ENCODE measurements at places on chromosomes 2 and 18. TPM values are rescaled to one million over a fixed set of nuclear protein-coding genes. Genes with fewer than 3 reads are reported as not detected.
A peak's percentile ranks its signal among the peaks of the same experiment; 100 is the strongest.

- no peak for DNase-seq
Observed at GRCh38 chr2:15115776-15116175, 445.4 kb downstream of the NBAS start.

DNA sequence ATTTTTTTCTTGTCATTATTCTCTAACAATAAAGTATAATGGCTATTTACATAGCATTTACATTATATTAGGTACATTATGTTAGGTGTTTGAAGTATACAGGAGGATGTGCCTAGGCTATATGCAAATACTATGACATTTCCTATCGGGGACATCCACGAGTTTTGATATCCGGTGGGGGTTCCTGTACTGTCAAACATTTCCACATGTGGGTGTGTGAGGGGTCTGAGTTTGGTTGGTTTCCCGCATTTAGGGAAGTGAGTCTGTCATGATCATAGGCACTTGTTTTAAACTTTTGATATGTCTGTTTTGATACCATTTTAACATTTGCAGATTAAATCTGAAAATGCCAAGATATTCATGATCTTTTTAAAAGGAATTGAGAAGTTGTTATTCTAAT, 76.0 kb downstream of the CEP192 start:
- DNase-seq = no peak

- DNase-seq = no peak
Observed at GRCh38 chr18:66838340-66838987, 234.6 kb upstream of the CDH19 start.

GRCh38 chr18:12478269-12479047, 70.7 kb downstream of the PRELID3A start:
- no peak for DNase-seq

GRCh38 chr18:79794846-79795245, 2.9 kb upstream of the KCNG2 start:
- DNase-seq = no peak

DNA sequence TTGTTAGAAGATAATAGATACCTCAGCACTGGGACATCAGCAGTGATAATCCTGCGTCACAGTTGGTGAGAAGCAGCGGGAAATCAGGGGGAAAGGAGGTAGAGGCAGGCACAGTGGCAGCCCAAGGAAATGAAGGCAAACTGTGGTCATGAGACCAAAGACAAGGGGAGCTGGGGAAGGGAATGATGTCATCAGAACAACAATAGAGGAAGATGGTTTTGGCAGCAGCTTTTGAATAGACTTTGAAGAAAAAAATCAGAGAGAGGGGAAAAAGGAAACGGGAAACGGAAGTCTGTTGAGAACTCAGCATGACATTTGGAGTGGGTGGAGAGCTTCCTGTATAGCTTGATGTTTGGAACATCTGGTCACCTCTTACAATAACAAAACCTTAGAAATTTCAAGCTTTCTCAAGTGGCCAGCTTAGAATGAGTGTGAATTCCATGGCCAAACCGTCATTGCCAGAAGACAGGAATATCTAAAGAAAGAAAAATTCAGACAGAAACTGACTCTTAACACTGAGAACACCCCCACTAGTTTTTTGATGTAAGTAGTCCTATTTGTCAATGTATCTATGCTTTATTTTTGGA, 18.4 kb upstream of the YES1 start:
- DNase-seq = no peak

- DNase-seq = no peak
Observed at GRCh38 chr18:39667905-39668304, 2102.3 kb upstream of the CELF4 start.

DNA sequence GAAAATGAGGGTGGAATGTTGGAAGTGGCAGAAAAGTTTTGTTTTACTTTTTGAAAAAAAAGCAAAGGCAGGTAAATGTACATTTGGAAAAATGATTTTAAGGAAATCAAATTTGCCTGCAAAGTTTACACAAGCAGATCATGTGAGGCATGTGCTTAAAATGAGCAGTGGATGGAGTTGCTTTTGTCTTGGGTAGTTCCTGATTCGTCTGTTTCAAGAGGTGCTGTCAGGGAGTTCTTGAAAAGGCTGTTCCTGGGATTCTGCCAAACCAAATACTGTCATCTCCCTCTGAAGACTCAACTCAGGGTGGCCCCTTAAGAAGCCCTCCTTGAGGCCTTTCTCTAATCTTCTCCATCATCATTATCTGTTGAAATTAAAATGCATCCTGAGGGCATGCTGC, 59.0 kb downstream of the TACR1 start:
- no peak for DNase-seq

DNA sequence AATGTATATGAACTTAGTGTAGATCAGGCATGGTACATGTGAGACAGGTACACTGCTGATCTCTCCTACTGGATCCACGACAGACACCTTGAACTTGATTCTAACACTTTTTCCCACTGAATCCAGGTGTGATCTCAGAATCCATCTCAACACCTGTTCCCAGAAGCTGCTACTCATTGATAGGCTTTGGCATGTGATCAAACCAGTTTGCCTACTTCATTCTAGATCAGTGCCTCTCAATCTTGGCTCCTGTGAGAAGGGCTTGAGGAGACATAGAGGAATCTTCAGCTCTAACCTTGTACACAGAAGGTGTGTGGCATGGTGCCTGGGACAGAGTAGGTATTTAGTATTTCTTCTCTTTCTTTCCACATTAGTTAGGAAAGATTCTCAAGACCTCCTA, 212.3 kb upstream of the ATP5MC3 start:
- no peak for DNase-seq

DNA sequence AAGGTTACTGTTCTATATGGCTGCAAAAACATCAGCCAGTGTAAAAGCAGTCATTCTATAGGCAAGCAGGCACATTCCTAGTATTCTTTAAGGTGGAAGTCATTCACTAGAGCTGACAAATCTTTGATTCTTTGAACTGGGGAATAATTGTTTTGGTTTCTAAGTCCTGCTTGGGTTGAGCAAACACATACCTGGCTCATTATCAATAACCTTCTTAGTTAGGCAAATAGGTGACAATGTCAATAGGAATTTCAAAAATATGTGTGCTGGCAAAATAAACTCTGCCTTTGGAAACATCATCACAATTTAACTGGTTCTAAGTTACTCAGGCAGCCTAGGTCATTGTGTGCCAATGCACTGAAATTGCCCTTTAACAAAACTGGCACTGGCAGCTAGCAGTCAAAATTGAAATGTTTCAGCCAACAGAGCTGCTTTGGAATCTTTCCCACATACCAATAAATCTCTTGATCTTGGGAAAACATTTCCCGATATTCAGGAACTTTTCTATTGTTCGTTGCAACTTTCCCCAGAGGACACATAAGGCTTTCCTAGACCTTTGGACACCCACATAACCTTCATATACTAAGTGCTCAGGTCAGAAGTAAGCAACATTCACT, 402.0 kb upstream of the MMADHC start:
- DNase-seq = no peak

DNA sequence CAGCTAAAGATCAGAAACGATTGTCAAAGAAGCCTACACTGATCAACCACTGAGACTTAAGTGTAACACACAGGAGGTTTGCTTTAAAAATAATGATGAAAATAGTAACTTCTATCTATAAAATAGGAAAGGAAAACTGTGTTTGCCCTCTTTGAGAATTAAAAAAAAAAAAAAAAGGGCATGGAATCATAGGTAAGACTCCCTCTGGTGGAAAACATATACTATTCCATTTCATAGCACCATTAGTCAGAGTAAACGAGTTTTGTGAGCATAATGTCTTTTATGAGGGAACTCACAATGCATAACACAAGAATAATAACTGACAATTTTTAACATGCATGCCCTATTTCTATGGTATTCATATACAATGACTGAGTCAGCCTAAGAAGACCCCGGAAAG, 36.3 kb downstream of the SLC35F5 start:
- DNase-seq = peak; percentile 28

DNA sequence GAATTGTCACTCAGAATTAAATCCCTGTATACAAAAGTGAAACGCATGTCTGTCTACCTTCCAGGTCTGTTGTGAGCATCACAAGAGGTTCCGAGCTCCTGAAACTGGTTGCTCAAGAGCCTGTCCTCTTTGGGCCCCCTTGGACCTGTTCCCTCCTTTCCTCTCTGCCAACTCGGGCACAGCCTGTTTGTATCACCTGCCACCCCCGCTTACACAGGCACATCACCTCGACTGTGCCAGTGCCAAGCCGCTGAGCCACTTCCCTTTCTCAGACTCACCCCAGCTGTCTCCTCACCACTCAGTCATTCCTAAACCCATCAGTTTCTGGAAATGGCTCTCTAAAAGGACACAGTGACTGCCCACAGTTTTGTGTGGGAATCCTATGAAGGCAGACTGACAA, 3.1 kb downstream of the EFR3B start:
- no peak for DNase-seq

DNA sequence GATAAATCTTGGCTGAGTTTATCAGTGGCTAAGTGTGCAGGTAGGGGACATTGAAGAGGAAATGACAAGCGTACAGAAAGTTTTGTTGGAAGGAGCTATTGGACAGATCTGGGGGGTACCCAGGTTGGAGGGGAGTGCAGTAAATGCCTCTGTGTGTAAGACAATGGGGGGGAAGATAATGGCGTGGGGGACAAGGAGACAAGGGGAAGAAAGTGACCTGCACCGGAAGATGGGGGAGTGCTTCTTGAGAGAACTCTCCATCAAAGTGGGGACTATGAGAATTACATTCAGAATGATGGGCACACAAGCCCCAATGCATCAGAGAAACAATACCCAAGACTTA, 190.0 kb downstream of the ALPK2 start:
- DNase-seq = no peak

DNA sequence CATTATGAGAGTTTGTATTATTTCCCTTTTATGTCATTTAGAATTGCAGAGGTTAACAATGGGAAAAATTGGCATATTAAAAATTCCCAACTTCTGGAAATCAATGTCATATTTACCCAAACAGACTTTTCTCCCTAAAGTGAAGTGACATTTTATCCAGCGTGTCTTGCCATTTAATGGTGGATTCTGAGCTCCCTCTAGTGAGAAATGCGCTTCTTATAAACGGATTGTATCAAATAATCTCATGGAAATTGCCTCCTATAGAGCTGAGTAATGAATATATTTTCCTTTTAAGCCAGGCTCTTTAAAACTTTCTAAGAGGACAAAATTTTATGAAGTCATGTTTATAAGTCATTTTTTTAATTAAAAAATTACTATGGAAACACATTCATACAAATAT, 5.7 kb upstream of the GCFC2 start:
- DNase-seq = no peak

- no peak for DNase-seq
Observed at GRCh38 chr2:235384624-235385023, 109.2 kb upstream of the AGAP1 start.

DNA sequence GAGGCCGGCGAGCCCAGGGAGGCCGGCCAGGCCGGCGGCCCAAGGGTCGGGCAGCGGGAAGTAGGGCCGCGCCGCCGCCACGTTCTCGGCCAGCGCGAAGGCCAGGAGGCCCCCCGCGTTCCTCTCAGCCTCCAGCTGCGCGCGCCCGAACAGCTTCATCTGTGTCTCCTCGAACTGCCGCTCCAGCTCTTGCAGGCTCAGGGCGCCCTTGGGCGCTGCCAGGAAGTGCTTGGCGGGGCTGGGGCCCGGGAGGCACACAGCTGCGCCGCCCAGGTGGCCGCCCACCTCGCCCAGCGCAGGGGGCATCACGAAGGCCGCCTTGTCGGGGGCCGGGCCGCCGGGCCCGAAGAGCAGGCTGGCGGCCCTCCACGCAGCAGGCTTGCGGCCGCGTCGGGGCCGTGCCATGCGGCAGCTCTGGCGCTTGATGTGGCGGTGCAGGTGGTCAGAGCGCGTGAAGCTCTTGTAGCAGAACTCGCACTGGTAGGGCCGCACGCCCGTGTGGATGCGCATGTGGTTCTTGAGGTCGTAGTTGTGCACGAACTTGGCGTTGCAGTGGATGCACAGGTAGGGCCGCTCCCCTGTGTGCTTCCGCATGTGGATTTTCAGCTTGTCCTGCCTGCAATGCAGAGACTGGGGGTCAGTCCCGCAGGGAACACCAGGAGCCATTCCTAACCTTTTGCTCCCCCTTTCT, 99.0 kb upstream of the SMAD2 start:
- DNase-seq = no peak

GRCh38 chr18:7017013-7017412, 100.6 kb downstream of the LAMA1 start:
- DNase-seq = no peak

- DNase-seq = no peak
Observed at GRCh38 chr2:240966457-240966905, 31.9 kb upstream of the SNED1 start.

GRCh38 chr2:165508927-165509326, 39.4 kb downstream of the CSRNP3 start:
- DNase-seq = no peak

GRCh38 chr2:88709181-88709631, 17.7 kb downstream of the RPIA start:
- DNase-seq = no peak

- no peak for DNase-seq
Observed at GRCh38 chr2:202133200-202133908, 60.3 kb downstream of the KIAA2012 start.

DNA sequence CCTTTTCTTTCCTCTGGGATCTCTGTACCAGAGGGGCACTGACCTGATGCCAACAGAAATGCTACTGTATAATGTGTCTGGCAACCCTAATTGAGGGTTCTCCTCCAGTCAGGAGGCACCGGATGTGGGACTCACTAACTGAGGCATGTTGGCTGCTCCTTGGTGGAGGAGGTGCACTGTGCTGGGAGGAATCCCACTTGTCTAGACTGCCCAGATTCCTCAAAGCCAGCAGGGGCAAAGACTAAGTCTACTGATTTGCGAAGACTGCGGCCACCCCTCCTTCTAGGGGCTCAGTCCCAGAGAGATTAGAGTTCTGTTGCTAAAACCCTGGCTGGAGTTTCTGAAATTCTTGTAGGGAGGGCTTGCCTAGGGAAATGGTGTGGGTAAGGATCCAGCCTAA, 1192.1 kb downstream of the DPP10 start:
- DNase-seq = no peak

- DNase-seq = no peak
Observed at GRCh38 chr18:45849529-45849928, 24.1 kb downstream of the SIGLEC15 start.

Gene MDH1B
- polyA plus RNA-seq = 1.7 TPM

Gene MC5R
- not detected for polyA plus RNA-seq

Gene EPB41L3
- polyA plus RNA-seq = 0.15 TPM

Gene AQP12A
- not detected for polyA plus RNA-seq

Gene CBLN2
- 0.37 TPM for polyA plus RNA-seq

Gene TLX2
- 25.6 TPM for polyA plus RNA-seq

Gene COLEC11
- polyA plus RNA-seq = 8.7 TPM

Gene TRIB2
- 21.0 TPM for polyA plus RNA-seq

Gene GREB1L
- under 0.01 TPM for polyA plus RNA-seq

Gene CYP27A1
- polyA plus RNA-seq = 0.18 TPM

Gene VIT
- not detected for polyA plus RNA-seq

Gene ASB18
- polyA plus RNA-seq = not detected

Gene COL5A2
- 20.4 TPM for polyA plus RNA-seq

Gene ZAP70
- 0.08 TPM for polyA plus RNA-seq
